SJCRH30 (cell line): ENCODE measurements at places on chromosomes 6 and 20. TPM values are rescaled to one million over a fixed set of nuclear protein-coding genes. Genes with fewer than 3 reads are reported as not detected.

- DNase-seq: no peak
Observed at GRCh38 chr6:132100388-132100990, 149.3 kb upstream of the CCN2 start.

DNA sequence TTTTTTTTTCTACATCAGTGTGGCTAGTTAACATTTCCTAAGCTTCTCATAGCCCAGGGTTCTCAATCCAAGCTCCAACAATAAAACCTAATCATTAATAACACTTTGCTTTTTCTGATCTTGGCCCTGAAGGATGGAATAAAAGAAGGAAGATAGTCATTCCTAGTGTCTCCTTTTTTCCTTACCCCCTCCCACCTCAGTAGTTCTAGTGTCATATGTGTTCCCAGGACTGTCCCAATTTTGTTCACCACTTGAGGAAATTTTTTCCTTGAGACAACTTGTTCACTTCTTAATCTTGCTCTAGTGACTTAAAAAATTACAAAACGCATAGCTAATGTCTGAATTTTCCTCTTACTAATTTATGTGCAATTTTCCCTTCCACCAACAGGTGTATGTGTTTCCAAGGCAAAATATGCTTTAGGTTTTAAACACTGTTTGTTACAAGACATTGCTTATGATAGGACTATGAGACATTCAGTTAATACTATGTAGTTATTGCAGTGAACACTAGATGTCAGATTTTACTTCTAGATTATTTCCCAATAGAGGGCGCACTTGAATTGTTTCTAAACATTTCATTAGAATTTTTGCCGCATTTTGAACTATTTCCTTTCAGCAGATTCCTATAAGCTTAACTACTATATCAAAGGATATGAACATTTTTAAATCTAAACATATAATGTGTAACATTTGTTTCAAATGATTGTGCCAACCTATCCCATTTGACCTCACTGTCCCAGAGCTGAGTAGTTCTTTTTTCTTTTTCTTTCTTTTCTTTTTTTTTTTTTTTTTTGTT is 18.5 kb upstream of the C6orf141 start:
- peak; percentile 49 for DNase-seq

GRCh38 chr20:1657556-1658334 is at the start of gene SIRPG:
TSS of gene SIRPG (minus strand) at chr20:1657779. CDS start at chr20:1657714, 65 bp downstream.
- DNase-seq: no peak

- no peak for DNase-seq
Observed at GRCh38 chr6:135228486-135228885, 47.4 kb downstream of the MYB start.

- DNase-seq: no peak
Observed at GRCh38 chr6:35725081-35725708, 11.6 kb upstream of the ARMC12 start.

DNA sequence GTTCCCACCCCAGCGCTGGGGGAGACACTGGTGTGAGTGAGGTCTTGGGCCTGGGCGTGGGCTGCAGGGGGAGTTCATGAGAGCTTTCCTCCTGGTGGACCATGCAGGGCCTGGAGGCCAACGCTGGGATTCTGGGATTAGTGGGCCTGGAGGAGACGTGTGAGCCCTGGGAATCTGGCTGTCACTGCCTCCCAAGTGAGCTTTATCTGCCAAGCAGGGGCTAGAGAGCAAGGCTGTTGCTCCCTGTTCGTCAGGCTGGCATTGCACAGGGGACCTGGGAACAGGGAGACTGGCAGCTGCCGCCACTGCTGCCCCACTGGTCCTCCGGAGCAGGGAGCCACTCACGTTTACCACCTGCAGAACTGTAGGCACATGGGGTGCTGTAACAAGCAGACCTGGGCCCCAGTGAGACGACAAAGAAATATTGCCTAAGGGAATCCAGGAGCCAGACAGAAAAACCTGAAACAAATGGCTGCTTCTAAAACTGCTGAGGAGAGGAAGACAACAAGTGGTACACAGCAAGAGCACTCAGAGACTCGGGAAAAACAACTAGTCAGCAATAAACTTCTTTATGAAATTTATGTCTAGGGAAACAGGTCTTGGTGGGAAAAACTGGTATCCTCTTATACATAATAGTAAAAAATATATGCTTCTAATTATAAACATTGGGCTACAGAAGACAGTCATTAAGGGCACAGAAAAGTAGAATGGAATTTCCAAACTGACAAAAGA is 45.2 kb downstream of the PPP1R3G start:
- no peak for DNase-seq

GRCh38 chr6:8415913-8416312 is 19.4 kb downstream of the SLC35B3 start:
- DNase-seq: no peak

DNA sequence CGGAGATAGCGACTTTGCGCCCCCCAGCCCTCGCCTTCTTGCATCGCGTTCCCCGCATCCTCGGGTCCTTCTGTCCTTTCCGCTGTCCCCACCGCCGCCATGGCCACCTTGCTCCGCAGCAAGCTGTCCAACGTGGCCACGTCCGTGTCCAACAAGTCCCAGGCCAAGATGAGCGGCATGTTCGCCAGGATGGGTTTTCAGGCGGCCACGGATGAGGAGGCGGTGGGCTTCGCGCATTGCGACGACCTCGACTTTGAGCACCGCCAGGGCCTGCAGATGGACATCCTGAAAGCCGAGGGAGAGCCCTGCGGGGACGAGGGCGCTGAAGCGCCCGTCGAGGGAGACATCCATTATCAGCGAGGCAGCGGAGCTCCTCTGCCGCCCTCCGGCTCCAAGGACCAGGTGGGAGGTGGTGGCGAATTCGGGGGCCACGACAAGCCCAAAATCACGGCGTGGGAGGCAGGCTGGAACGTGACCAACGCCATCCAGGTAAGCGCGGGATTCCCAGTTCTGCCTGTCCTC is 401 bp downstream of the SLC32A1 start:
- DNase-seq: no peak

DNA sequence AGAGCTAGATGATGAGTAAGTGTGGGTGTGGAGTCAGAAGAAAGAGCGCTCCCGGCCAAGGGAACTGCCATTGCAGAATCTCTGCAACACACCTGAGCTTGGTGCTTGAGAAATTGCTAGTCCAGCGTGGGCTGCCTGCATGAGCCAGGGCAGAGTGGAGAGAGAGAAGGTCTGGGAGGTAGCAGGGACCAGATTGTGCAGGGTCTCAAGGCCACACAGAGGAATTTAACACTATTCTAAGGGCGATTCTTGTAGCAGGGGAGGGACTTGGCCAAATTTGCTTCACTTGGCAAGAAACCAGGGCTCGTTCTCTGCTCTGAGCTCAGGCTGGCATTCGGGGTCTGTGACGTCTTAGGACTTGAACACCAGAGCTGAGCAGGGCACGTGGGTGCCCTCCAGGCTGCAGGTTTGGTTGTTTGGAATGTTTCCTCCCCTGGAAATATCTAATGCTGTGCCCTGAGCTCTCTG is 53.5 kb downstream of the BCAS4 start:
- DNase-seq: no peak

The ULBP1 gene
- total RNA-seq: 0.99 and 1.7 TPM in 2 replicates

The CNR1 gene
- total RNA-seq: 7.4 and 9.3 TPM in 2 replicates

The PPP1R18 gene
- total RNA-seq: 39.4 and 44.3 TPM in 2 replicates

The CDSN gene
- 0.06 TPM in 1 of 2 replicates, not detected in the other for total RNA-seq
